Stimulated activated naive CD4-positive, alpha-beta T cell treated with Interleukin-2 at 50 U/mL for 16 hours (primary cell): ENCODE measurements at places on chromosomes 12 and 14.
A peak's percentile ranks its signal among the peaks of the same experiment; 100 is the strongest.

- DNase-seq: no peak
Measured at GRCh38 chr12:10243818-10244520, 31.3 kb downstream of the GABARAPL1 start.

- DNase-seq: no peak
Measured at GRCh38 chr12:116620492-116621191, 61.5 kb downstream of the MAP1LC3B2 start.

DNA sequence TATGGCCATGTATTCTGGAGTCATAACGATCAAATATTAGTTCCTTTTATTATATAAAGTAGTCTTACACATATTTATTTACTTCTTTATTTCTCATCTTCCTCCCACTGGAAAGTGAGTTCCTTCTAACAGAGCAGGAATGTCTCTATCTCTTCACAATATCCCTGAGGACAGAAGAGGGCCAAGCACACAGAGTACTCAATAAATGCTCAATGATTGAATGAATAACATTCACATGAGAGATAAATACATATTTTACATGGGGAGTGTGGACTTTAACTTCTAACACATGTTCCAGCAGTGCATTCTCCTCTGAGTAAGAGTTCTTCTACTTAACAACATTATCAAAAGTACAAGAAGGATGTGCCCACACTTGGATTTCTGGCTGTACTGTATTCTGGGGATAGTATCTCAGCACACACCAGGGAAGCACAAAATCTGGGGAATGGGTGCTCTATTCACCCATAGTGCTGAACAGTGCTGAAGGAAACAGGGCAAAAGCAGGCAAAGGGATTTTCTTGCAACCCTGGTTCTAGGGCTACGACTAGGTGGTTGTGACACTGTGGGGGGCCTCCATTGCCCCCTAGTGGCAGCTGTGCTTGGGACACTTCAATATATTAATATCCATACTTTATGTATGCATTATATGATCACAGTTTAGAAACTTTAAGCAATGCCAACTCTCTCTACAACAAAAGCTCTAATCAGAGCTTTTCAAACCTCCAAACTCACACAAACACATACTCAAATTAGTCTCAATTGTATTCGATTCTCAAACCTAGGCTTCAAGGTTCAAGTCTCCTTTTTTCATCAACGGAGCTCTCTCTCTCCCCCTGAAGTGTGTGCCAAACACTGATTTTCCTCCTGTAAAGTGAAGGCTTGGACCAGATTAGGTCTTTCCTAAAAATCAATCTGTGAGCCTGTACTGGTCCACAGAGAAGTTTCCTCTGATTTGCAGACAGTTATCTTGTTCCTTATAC, 115.5 kb downstream of the SLC2A13 start:
- DNase-seq: peak; percentile 37

GRCh38 chr12:75704664-75705063, 193.3 kb upstream of the KRR1 start:
- DNase-seq: no peak

GRCh38 chr14:61147381-61147821, 133.7 kb downstream of the TMEM30B start:
- no peak for DNase-seq

DNA sequence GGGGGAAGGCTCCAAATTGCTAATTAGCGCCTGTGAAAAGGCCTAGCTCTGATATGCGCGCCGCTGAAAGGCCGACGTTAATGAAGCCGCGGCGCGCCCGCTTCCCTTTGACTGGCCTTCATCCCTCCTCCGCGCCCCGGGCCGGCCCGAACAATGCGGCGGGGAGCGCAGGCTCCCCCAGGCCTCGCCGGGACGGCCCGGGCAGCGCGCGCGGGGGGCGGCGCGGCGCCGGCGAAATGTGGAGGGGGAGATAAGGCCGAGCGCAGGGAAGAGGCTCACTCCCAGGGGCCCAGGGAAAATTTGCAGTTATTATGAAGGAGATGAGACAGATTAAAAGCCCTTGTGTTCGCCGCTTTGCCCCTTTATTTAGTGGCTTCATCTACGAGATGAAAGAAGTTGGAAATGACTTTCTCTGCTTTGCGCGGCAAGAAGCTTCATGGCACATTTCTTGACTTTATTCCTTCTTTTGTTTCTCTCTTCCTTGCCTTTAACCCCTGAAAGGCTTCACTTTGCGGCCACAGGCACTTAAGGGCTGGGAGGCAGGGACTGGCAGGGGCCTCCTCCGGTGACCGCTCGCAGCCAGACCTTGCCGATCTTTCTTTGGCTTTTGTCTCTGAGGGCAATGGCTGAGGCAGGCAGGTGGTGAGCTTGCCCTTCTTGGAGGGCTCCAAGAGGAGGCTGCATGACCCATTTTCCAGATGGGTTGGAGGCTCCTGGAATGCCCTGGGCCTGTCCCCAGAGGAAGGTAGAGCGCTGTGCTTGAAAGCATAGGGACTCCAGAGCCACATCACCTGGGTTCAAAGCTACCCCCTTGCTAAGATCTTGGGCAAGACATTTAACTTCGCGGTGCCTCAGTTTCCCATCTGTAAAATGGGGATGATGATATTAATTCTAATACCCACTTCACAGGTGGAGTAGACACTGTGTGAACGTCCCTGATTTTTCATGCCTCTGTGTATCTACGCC, 12.7 kb upstream of the GPATCH2L start:
- DNase-seq: no peak
